ENCODE measurements at places on chromosomes 2 and 18.

GRCh38 chr2:86221066-86221684 lies 21.9 kb downstream of the MRPL35 start:
- DNase-seq, result peak; percentile 50

- DNase-seq, result no peak
These were observed 21.6 kb downstream of the SESTD1 start for GRCh38 chr2:179243046-179243445.

DNA sequence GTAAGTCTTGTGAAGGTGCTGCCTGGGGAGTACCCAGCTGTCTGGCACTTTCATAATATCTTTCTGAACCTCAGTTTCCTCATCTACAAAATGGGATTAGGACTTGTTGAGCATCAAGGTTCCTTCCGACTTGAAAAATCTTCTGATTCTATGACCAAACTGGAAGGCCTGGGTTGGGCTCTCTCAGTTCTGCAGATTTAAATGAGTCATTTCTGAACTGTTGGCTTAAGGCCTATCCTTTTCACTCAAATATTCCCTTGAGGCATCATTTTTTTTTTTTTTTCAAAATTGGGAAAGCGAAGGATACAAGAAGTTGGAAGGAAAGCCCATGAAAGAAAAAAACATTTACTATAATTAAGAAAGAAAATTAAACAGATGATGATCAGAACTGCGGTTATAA lies 40.8 kb upstream of the CYP1B1 start:
- DNase-seq, result no peak

GRCh38 chr2:149613704-149614103 lies 26.1 kb upstream of the MMADHC start:
- DNase-seq, result no peak
